ENCODE measurements at places on chromosomes 1 and 21.
A peak's percentile ranks its signal among the peaks of the same experiment; 100 is the strongest.

GRCh38 chr1:14476170-14476955, 122.1 kb upstream of the KAZN start:
- DNase-seq, result no peak

GRCh38 chr1:166858726-166859419, 17.2 kb downstream of the TADA1 start:
- DNase-seq, result no peak

- no peak for DNase-seq
Measured at GRCh38 chr1:116682641-116683221, 15.2 kb upstream of the IGSF3 start.

- no peak for DNase-seq
Measured at GRCh38 chr1:234603221-234604204, 6.5 kb downstream of the IRF2BP2 start.

DNA sequence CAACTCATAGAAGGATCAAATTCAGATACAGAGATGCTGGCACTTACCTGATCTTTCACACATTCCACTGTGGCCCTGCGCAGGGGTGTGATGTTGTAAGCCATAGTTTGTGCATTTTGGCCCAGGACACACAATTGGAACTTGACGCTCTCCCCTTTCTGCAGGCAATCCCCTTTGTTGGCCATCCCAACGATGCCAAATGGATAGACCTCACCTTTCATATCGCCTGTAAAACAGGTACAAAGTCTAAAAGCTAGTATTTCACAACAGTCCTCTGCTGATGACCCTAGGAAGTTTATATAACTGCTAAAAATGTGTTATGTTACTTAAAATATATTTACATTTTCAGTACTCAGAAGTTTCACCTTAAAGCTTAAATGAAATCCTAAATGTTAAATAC, 3.9 kb upstream of the NRAS start:
- no peak for DNase-seq

DNA sequence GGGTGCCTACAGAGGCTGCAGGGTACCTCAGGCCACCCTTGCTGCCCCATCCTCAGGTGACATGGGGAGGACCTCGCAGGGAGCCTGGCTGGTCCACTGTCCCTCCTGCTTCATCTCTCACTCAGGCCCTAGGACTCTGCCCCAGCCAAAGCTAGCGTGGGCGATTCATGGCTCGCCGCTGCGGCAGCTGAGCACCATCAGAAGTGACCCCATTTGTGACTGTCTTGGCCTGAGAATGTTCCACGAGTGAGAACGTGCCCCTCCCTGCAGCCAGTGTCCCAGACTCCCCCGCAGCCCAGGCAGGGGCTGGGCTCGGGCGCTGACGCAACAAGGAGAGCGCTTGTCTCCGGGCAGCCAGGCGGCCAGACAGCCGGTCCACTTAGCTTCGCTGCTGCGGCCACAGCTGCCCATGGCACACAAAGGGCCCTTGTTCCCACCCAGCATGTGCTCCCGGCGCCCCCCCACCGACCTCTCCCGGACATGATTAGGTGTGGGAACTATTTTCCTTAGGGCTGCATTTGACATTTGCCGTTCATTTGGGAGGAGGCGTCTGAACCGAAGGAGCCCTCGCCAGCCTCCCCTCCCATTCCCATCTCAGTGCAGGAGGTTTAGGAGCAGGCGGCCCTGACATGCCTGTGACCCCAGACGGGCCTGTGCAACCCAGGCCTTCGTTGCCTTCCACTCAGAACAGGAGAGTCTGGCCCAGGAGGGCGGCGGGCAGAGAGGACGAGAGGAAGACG, 19.3 kb upstream of the POFUT2 start:
- no peak for DNase-seq

- DNase-seq, result peak; percentile 31
Measured at GRCh38 chr1:160827418-160827817, 31.4 kb downstream of the LY9 start.

DNA sequence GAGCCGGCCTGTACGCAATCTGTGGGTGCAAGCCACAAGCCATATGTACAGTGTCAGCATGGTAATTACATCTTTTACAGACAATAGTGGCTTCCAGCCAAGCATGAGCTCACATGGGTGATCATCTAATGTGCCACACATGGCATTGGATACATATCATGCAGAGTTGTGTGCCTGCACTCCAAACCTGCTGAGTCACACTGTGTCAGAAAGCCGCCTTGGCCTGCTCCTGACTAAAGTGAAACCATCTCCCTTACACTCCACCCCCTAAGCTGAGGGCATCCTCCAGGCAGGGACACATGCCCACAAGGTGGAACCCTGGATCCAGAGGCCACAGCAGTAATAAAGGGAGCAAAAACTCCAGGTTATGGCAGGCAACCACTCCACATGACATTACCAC, 72.5 kb downstream of the KCNT2 start:
- DNase-seq, result peak; percentile 73

GRCh38 chr1:47533793-47534328, 96.0 kb downstream of the FOXD2 start:
- peak; percentile 13 for DNase-seq

GRCh38 chr1:183185941-183186490, at the start of gene LAMC2:
Gene LAMC2 (plus strand): TSS chr1:183186264. CDS start chr1:183186353, 89 bp downstream.
- no peak for DNase-seq

DNA sequence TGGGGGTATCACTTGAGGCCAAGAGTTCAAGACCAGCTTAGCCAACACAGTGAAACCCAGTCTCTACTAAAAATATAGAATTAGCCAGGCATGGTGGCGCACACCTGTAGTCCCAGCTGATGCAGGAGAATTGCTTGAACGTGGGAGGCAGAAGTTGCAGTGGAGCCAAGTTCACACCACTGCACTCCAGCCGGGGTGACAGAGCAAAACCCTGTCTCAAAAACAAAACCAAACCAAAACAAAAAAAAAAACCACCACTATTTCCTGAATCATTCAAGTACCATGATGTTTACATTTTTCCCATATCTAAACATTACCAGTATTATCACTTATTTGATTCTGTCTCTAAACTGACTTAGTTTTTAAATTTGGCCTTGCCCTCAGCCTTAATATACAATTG, 29.5 kb downstream of the TUT4 start:
- no peak for DNase-seq

GRCh38 chr1:162136760-162137159, 67.3 kb downstream of the NOS1AP start:
- DNase-seq, result peak; percentile 66

DNA sequence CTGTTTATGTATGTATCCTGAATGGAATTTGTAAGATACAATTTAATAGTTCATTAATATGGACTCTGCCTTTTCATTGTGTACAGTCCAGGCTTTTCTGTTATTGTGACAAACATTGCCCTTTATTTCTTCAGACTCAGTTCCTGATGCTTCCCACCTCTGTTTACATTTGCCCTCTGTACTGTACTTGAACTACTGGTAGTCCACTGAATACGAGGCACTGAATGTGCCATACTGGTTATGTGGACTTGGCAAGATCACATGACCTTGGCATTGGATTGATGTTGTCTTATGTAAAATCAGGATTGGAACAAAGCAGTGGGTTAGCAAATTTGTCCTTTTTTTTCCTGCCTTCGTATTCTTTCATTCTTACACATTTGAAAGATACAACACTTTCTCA, 27.8 kb downstream of the RALGPS2 start:
- no peak for DNase-seq

GRCh38 chr1:173137107-173137706, 69.9 kb downstream of the TNFSF4 start:
- DNase-seq, result no peak

GRCh38 chr1:12640237-12640957, 3.5 kb upstream of the AADACL4 start:
- DNase-seq, result no peak

DNA sequence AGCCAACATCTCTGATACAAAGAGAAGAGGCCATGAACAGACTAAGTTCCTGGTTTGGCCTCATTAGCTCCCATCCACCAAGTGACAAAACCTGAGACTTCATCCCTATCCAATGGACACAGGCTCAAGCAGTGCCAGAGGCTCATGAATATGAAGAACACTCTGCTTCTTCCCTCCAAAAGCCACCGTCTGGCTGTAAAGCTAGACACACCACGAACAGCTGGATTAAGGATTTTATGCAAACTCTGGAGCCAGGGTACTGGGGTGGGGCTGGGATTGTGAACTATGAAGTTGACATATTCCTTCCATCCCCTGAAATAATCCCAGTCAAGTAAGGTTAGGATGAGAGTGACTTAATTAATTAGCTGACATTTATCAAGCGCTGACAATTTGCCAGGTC, 139.4 kb downstream of the CSMD2 start:
- no peak for DNase-seq

GRCh38 chr1:203590603-203591002, 36.0 kb upstream of the ATP2B4 start:
- peak; percentile 62 for DNase-seq

GRCh38 chr1:156577550-156577949, 2.0 kb upstream of the TTC24 start:
- no peak for DNase-seq
